ENCODE measurements at places on chromosomes 12 and 14.

- no peak for DNase-seq
Observed at GRCh38 chr12:52318241-52318990, 2.8 kb downstream of the KRT83 start.

DNA sequence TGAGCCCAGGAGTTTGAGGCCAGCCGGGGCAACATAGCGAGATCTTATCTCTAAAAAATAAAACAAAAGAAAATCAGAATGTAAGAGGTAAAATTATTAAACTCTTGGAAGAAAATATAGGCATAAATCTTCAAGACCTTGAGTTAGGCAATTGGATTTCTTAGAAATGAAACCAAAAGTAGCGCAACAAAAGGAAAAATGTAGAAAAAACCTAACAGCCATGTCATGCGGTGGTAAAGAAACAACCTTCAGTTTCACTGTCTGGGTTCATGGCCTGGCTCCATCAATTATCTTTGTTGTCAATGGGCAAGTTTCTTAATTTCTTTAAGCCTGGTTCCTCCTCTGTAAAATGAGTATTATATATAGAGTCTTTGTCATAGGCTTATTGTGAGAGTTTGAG is 5.6 kb upstream of the GCH1 start:
- DNase-seq: no peak

DNA sequence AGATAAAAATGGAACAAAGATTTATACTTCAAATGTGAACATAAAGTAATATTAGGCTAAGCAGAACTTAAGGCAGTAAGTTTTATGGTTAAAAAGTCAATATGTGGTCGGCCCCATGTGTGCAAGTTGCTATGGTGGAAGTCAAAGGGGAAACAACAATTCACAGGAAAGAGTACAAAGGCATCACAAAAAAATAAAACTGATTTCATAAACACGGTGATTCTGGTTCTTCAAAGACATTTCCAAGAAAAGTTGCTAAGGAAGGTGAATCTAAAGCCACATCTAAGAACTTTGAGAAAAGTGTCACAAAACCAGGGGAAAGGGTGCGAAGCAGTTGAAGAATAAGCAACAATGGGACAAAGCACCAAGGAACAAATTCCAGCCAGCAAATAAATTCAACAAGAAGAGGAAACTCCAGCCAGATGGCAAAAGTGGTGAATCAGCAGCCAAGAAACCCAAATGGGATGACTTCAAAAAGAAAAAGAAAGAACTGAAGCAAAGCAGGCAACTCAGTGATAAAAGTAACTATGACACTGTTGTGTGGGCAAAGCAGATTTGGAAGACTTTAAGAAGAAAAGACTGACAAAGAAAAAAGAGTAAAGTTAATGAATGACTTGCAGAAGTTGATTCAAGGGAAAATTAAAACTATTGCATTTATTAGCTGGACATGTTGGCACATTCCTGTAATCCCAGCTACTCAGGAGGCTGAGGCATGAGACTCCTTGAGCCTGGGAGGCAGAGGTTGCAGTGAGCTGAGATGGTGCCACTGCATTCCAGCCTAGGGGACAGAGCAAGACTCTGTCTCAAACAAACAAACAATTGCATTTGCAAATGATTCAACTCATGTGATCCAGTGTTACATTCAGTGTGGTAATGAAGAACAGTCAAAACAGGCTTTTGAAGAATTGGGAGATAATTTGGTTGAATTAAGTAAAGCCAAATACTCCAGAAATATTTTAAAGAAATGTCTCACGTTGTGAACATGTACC is 19.5 kb downstream of the PTGDR start:
- no peak for DNase-seq

DNA sequence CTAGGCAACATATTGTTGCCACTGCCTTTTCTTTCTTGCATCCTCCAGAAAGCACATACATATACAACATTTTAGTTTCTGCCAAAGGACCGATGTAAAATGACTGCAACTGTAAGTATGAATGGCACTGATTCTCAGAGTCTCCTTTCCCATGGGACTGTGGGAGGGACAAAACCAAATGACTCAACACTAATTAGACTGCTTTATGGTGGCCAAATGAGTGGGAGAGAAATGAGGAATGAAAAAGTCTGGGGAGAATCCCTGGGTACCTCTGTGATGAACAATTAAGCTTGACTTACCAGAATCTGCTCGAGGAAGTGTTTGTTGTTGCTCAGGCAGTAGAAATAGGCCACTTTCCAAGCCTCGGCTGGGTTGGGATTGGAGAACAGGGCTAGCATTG is 10.1 kb downstream of the ZFYVE26 start:
- DNase-seq: no peak

DNA sequence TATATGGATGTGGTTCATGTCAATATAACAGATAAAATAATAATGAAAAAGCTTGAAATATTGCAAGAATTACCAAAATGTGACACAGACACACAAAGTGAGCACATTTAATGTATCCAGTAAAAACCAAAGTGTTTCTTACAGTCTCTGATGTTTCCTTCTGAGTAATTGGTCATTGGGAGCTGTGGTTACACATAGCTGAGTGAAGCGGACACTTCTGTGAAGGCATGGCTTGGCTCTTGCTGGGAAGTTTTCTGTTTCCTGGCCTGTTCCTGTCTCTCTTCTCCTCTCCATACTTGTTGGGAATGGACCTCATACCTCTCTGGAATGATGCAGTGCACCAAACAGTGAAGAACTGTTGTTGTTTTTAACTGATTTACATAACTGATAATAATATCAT is 117.3 kb downstream of the BICD1 start:
- no peak for DNase-seq
